Effector memory CD4-positive, alpha-beta T cell (primary cell): ENCODE measurements at places on chromosomes 7 and 10.

DNA sequence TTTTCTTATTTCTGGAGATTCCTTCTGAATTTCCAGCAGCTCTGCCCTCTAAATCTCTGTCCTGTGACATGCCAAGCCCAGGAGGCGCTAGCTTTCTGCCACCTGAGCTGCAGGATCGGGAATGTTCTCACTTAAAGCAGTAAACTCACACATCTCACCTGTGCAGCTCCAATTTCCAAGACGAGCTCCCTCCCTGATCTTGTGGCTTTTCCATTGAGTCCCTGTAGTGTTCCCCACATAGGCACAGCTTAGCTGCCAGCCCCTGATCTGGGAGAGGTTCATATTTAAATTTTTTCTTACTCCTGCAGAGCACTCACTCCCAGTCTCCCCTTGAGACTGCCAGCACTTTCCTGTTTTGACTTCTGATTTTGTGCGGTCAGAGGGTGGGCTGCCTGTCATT, 479.3 kb downstream of the GLRX3 start:
- DNase-seq: no peak

DNA sequence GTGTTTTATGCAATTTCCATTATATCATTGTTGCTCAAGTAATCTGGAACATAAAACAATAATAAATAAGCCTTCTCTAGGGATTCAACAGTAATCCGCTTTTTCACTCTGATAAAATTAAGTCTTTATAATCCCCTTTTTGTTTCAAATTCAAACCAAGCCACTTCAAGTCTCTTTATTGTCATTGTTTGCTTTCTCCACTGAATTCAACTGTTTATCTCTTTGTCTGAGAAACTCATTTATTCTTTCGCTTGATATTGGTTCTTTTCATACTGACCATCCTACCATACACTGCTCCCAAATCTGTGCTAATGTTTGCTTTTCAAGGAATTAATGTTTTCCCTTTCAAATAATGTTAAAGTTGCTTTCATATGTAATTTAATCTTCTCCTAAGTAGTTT, 550.4 kb upstream of the PCDH15 start:
- DNase-seq: no peak

- no peak for DNase-seq
Measured at GRCh38 chr7:44615149-44615611, 8.8 kb downstream of the OGDH start.

- DNase-seq: no peak
Measured at GRCh38 chr10:129760003-129760315, 204.1 kb downstream of the EBF3 start.

- no peak for DNase-seq
Measured at GRCh38 chr7:4181446-4181845, 500.6 kb upstream of the FOXK1 start.

DNA sequence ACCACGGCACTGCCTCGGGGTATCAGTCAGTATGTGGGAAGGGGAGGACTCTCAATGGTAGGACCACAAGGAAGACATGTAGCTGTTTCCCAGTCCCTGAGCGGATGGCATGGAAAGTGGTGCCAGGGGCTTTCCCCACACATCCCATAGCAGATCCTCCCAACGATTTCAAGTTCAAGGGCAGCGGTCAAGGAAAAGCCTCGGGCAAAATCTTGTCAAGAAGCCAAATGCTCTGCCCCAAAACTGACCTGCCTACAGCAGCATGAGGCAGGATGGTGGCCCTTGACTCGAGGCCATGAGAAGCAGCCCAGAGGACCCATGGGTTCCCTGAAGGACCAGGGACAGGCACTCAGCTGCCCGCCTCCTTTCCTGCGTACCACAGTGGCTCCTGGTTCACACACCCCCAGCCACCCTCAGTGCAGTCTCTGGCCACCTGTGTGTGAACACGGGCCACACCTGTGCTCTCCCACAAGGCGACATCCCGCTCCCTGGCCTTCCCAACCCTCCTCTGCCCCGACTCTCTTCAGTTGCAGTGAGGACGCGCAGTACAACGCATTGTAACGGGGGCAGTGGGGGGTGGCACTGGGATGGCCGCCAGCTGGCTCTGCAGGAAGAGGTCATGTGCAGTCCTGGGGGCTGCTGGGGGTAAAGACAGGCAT, 43.6 kb downstream of the CTBP2 start:
- DNase-seq: no peak

DNA sequence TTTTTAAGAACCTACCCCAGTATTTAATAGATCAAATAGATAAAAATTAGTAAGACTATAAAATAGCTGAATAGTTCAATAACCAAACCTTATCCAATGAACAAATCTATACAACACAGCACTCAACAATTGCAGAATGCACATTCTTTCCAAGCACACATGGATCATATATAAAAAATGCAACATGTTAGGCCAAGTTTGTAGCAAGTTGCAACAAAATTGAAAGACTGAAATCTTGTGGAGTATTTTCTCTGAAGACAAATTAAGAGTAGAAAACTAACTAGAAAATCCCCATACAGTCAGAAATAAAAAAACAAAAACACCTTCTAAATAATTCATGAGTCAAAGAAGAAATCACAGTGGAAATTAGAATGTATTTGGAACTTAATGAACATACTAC, 317.3 kb downstream of the PHTF2 start:
- no peak for DNase-seq

DNA sequence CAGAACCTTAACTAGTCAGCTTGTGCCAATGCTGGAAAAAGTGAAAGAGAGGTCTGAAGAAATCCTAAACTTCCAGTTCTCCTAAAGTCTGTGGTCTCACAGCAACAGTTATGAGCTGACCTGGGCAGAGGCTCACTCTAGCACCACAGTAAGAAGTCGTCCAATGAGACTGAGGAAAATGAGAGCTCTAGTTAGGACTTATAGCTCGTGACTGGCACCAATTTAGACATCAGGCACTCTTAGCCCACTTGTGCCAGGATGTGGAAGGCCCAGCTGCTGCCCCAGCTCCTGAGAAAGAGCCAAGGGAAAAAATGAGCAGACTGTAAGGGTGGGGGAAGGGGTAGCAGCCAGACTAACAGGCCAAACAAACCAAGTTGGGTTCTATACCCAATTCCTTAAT, 7.6 kb downstream of the MMS19 start:
- no peak for DNase-seq

DNA sequence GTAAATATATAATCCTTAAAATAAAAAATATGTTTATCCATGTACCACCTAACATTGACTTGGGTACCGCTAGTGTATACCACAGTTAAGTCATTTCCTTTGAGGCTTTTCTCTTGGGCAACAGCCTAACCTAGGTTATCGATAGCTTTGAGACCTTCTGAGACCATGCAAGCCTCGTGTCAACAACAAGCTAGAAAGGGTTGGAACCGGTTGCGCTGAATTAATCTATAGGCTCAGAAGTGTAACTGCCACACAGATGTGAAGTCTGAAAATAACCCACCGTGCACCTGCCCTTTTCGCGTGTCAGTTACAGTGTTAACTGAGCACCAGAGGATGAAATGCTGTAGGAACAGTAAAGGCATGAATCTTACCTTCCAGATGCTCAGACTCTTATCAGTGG, 59.8 kb downstream of the ARID5B start:
- no peak for DNase-seq

DNA sequence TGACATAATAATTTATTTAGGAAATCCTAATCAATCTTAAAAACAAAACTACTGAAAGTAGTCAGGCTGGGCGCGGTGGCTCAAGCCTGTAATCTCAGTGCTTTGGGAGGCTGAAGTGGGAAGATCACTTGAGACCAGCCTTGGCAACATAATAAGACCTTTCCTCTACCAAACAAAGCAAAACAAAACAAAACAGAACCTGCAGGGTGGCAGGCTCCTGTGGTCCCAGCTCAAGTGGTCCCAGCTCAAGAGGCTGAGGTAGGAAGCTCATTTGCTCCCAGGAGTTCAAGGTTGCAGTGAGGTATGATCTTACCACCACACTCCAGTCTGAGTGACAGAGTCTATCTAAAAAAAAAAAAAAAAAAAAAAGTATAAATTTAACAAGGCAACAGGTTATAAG, 748.0 kb downstream of the CNTNAP2 start:
- no peak for DNase-seq

DNA sequence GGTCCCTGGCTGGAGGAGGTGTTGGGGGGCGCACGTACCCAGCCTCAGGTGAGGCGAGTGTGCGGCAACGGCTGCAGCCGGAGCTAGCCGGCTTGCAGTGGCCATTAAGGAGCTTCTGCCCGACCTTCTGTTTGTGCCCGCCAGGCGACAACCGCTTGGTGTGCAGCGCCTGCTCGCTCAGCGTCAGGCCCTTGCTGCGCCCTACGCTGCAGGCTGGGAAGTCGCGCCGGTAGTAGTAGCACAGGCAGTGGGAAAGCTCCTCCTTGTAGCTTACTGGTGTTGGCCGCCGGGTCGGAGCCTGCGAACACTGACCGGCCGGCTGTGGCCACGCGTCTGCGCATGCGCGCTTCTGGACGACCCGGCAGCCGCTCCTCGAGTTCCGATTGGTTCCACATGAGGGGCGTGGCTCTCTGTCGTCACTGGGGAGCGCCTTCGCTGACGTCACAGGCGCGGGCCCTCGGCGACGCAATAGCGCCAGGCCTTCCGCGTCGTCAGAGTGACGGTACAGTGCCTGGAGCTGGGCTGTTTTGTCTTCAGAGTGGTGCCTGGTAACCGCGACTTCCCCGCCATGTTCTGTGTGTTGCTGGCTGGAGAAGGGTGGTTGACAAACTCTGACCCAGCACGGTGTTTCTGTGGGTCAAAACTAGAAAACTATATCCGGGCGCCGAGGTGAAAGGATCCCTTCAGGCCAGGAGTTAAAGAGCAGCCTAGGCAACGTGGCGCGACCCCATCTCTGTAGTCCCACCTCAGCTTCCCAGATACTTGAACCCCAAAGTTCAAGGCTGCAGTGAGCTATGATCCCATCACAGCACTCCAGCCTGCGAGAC, 76.3 kb upstream of the TMEM248 start:
- peak; percentile 99 for DNase-seq

DNA sequence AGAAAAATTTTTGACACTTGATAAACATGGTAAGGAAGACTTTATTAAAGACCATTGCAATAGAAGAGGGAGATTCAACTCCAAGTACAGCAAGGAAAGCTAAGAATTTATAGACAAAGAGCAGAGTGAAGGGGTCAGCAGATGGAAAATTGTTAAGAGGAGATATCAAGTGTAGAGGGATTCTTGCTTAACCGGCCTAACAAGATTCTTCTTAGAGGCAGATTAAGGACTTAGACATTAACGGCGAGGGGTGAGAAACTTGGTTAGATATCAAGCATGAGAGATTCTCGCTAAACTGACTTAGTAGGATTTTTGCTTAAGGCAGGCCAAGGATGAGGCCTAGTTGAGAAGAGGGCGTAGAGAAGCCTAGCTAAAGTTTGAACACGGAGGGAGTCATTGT, 76.0 kb downstream of the ITGB1 start:
- no peak for DNase-seq

DNA sequence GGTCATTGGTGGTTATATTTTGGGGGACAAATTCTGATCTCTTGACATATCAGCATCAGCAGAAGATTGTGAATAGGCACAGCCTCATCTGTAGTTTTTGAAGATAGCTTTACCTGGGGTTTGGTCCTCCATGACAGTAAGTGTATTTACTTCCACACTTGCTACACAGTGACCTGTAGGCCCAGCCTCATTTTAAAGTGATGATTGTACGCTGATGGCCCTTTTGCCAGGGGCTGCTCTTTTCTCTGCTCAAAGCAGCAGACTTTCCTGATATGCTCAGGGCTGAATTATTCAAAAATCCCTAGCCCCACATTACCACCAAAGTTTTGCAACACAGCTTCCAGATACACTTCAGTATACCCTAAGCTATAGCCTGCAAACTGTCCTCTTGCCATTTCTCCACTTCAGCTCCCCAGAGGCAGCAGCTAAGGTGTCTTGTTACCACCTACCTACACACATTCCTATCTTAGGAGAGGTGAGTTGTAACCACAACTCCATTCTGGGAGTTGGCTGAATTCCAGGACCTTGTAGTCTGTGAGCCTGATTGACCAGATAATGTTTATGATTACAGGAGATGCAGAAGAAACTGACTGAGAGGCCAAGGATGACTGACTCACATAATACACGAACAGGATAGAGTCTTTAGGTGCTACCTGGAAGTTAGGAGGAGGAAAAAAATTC, 6.0 kb downstream of the ASB4 start:
- no peak for DNase-seq

DNA sequence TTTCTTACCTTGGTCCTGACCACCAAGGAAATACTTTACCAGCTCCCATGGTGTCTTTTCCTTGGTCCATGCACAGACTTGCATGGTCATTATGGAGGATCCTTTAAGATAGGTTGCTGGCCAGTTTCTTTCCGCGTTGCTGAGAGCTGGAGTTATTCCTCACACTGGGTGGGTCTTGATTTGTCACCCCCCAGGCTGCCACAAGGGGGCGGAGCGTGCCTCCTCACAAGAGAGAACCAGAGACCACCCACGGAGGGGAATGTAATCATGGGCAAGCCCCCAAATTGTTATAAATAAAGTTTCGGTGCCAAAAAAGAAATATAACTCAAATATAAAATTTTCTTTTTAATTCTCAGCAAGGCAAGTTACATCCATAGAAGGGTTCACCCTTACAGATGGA, 10.5 kb upstream of the TRIM24 start:
- DNase-seq: peak; percentile 16

GRCh38 chr10:125662584-125662983, 20.4 kb downstream of the TEX36 start:
- DNase-seq: no peak

GRCh38 chr7:145211211-145211610, 375.4 kb upstream of the TPK1 start:
- no peak for DNase-seq

- no peak for DNase-seq
Measured at GRCh38 chr10:77168861-77169260, 468.7 kb downstream of the KCNMA1 start.

DNA sequence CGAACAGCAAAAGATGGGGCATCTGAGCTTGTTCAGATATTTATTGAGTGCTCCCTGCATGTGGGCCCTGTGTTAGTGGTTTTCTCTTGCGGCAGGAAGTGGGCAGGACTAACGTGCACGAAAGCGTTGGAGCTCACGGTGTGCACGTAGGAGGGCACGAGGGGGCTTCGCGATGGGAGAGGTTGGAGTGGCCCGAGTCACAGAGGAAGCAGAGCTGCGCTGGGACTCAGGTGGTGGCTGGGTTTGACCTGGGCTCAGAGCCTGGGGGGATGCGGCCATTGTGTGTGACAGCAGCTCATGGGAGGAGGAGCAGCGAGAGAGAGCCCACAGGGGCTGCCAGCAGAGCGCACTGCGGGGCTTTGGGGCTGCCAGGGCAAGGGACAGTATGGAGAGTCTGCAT, 7.7 kb downstream of the ZSCAN25 start:
- peak; percentile 51 for DNase-seq

DNA sequence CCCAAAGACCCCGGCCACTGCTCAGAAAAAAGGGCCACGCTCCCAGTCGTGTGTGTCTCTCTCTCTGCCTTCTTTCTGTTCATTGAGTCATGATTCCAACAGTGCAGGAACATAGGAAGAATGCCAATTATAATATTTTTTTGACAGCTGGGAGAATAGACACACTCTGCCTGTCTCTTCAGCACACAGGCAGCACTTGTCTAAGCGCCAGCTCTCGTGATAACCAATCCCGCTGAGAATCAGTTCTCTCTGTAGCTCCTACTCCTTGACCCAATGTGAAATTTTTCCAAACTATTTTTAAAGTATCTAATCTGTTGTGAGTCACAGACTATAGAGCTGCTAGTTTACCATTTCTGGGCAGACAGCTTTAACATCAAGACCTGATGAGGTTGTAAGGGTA, 145.7 kb upstream of the RHEB start:
- DNase-seq: no peak
